NCI-H774 (cell line): ENCODE measurements at places on chromosomes 1 and 21.

DNA sequence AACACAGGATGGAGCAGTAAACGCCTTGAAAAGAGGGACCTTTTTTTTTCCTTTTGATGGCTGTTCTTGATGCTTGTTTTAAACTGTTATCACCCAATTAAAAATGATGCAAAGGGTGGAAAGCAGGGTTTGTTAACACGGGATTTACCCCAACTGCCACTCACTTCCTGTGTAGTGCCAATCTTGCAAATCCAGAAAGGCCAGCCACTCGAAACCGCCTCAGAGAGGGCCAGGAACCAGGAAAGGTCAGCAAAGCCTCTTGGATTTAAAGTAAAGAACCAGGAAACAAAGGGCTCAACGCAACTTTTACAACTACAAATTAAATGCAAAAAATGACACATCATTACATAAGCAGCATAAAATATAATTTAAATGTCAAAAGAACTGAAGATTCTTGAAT lies 347.4 kb downstream of the PDE4B start:
- no peak for DNase-seq

GRCh38 chr1:30129001-30129408 lies 594.4 kb downstream of the MATN1 start:
- no peak for DNase-seq

DNA sequence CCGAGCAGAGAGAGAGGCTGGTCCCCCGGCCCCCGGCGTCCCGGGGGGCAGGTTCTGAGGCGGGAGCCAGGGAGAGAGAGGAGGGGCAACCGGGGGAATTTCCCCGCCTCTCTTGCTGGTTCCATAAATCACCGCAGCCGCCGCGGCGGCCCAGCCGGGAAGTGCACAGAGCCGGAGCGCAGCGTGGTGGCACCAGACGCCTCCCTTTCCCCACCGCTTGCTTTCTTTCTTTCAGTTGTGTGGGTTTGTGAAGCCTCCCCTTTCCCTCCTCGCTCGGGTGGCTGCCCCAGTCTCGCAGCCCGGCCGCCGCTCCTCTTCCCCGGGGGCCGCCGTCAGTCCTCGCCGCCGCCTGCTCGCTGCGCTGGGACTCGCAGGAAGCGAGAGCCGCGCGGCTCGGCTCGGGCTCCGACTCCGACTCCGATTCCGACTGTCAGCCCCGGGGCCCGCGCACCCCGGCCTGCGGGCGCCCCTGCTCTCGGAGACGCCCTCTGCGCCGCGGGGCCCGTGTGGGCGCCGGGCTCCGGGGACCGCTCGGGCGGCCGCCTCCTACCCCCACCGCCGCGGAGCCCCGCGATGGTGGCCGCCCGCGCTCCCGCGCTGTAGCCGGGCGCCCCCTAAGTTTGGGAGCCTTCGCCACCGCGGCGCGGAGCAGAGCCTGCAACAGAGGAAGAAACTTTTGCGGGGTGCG lies at the start of gene CACHD1:
Gene CACHD1, plus strand, starts transcription at position 153 of the 688 bp plus-strand sequence. CDS start 616 bp downstream, outside the sequence.
- peak; percentile 65 for DNase-seq

DNA sequence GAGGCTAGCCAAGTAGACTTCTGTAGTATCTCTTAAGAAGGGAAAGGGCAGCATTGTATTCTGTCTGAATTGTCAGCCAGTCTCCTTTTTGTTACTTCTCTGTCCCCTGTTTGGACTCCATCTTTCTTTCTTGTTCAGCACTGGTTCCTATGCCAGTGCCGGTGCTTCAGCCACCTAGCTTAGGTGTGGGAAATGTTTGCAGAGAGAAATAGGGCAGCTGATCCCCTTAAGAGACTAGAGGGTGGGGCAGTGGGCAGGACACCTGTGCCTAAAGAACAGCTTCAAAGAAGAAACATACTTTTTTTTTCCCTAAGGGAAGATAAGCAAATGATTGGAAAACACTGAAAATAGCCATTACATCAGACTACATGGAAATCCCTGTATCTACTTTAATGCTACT lies 113.0 kb downstream of the POU2F1 start:
- no peak for DNase-seq

- no peak for DNase-seq
Observed at GRCh38 chr1:155816351-155816750, 40.7 kb downstream of the GON4L start.

DNA sequence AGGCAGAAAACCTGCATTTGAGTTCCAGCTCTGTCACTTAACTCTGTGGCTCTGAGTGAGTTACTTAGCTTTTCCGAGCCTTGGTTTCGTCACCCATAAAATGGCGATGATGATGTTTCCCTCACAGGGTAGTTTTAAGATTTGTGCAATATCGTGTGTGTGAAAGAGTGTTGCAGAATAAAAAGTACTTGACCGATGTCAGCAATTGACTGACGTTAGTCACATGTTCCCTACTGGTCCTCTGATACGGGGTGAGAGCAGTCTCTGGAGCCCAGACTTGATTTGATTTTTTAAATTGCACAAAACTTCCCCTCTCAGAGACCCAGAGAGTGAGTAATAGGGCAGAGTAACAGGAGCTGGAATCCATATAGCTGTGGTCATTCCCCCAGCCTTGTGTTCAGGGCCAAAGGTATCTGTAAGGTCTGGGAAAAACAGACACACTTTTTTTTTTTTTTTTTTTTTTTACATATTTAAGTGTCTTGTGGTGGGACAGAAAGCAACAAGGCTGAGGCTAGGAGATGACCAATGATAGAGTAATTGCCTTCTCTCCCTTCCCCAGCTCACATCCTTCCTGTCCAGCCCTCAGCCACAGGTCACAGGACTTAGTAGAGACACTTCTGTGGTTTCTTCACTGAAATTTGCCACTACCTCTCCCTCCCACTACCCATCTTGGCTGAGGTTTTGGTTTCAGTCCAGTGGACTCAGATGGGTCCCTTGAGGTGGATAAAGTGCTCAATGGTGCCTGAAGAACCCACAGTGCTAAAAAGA lies 2.0 kb downstream of the FCER1G start:
- no peak for DNase-seq

GRCh38 chr1:160971618-160972056 lies 17.0 kb upstream of the ITLN2 start:
- DNase-seq = no peak
